ENCODE measurements at places on chromosomes 13 and 19.

DNA sequence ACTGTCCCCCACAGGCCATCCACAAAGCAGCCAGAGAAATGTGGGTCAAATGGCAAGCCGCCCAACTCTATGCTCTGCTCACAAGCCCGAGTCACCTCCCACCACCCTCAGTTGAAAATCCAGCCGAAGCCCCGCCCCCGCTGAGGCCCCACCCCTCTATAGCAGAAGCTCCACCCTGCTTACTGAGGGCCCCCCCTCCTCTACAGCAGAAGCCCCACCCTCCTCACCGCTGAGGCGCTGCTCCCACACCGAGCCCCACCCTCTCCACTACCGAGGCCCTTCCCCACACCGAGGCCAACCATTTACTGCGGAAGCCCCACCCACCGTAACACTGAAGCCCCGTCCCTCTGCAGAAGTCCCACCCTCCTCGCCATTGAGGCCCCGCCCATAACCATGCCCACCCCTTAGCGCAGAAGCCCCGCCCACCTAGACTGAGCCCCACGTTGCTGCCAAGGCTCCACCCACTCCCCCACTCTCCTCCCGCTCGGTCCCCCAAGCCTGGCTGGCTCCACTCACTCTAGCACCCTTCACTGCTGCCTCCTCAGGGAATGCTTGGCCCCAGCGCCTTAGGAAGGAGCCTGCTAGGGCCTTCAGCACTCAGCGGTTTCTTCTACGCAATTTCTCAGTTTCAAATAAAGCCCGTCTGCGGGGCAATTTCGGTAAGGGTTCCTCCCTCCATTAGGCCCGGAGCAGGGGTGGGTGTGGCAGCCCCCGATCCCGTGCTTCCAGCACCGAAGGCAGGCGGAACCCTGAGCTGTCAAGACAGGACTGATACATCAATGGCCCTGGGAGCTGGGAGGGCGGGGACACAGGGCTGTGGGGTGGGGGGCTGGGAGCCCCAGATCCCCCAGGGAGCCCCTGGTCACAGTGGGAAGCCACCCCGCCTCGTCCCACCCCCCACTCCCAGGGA, 9.0 kb upstream of the MYDGF start:
- peak; percentile 55 for DNase-seq

GRCh38 chr13:94556621-94557020, 39.3 kb downstream of the TGDS start:
- DNase-seq, result no peak

DNA sequence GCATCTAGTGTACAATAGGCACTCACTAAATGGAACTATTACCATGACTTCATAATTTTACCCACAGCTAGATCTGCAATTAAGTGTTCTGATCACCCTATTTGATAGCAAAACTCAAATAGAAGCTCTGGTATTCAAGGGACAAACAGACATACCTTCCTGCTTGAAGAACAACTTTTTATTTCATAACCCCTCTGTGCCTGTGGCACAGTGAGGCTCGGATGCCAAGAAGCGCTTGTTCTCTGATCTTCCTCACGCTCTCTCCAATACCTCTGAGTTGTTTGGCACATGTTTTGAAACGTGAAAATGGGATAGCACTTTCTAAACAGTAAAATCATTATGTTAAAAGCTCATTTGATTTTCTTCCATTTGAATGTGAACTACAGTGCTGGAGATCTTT, 232.0 kb downstream of the KLF5 start:
- no peak for DNase-seq

- DNase-seq, result peak; percentile 80
These were observed 4.2 kb downstream of the SULT2B1 start for GRCh38 chr19:48556163-48556562.

GRCh38 chr13:52001120-52001731, 10.0 kb downstream of the ATP7B start:
- DNase-seq, result peak; percentile 74

DNA sequence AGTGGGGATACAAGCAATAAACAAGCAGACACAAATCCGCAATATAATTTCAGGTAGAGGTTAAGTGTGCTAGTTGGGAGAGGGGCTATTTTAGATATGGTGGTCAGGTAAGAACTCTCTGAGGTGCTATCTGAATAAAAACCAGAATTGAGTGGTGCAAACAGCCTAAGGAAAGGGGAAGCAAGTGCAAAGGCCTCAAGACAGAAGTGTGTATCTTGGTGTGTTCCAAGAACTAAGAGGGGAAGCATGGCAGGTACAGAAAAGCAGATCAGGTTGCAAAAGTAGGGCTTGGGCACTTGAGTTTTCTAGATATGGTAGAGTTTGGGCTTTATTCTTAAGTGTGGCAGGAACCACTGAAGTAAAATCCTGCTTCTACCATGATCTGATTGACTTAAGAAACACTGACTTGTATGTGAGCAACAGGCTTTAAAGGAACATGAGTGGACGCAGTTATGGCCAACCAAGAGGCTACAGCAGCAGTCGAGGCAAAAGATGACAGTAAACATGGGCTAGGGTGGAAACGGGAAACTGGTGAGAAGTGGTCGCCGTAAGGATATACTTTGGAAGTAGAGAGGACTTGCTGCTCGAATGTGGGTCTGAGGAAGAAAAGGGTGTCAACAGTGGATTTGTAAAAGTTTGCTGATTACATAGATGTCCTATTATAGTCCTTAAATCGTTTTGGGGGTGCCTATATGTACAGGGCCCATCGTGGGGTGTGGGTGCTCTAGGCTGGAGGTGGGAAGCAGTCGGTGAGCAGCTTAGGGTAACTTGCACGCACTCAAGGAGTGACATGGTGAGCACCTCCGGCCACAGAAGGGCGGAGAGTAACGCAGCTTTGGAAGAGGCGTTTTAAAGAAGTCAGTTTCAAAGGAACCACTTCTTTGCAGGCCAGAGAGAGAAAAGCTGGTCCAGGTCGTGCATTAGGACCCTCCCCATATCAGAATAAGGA, 677 bp downstream of the TGDS start:
- peak; percentile 49 for DNase-seq

- DNase-seq, result no peak
These were observed 656 bp upstream of the C3 start for GRCh38 chr19:6721138-6721474.

DNA sequence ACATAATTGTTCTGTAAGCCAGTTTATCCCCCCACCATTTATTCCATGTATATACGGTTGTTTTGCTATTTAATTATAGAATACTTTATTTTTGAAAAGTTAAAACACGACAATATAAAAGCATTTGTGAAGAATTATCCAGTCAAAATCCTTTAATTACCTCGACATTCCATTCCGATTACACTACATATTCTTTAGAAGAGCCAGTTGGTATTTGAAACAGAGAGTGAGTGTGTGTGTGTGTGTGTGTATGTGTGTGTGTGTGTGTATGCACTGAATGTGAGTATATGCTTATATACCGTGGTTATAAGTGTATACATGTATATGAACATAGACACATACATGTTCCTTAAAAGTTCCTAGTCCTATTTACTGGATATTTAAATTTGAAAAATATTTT, 87.8 kb upstream of the KLF5 start:
- DNase-seq, result peak; percentile 59

DNA sequence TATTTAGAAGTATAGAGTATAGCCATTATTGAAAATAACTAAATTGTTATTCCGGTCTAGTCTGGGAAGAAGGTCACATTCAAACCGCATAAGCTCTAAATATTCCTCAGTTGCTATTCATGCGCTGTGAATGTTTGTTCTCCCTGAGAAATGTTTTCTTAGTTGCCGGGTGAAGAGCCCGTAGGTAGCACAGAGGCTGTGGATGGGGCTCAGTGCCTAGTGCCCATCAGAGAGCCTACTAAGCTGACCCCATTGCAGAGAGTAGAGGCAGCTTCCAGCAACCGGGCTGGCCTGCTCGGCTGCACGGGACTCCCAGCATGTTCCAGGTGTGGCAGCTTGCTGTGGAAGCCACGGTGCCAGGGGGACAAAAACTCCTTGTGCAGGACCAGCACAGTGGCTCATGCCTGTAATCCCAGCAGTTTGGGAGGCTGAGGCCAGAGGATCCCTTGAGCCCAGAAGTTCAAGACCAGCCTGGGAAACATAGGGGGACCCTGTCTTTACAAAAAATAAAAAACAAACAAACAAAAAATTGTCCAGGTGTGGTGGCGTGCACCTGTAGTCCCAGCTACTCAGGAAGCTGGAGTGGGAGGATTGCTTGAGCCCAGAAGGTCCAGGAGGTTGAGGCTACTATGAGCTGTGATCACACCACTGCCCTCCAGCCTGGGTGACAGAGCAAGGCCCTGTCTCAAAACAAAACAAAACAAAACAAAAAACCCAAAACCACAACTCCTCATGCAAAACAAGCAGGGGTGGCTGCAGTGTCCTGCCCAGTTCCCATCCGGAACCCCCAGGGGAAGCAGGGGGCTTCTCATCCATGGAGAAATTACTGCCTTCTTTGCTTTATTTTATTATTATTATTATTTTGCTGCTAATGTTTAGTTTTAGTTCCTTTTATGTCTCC, 82.5 kb downstream of the KCTD15 start:
- DNase-seq, result no peak

DNA sequence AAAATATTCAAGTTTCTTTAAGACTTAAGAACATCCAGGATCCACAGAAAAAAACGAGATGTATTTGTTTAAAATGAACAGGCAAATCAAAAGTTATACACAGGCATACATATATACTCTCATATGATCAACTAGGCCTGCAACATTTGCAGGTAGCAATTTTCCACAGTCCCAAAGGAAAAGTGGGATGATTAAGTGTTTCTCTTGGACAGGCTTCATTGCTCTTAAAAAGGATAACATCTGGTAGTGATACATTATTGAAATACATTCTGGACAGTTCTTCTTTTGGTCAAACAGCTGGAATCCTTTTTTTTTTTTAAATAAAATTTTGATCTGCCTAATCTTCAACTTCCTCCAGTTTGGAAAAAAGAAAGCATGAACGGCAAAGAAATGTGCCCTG, 114.8 kb upstream of the TDRD3 start:
- no peak for DNase-seq

- peak; percentile 92 for DNase-seq
These were observed 15.0 kb upstream of the NANOS3 start for GRCh38 chr19:13861714-13862531.

DNA sequence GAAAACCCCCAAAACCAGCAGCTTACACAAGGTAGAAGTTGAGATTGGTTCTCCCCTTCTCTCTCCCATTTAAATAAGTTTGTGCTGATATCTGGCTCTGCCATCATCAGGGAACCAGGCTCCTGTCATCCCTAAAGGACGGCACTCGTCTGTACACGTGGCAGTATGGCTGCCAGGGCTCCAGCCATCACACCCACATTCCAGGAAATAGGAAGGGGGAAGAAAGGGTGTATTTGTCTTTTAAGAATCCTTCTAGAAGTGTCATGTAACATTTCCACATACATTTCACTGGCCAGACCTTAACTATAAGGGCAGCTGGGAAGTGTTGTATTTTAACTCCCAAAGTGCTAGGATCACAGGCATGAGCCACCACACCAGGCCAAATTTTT, 10.1 kb downstream of the SPC24 start:
- DNase-seq, result no peak

All from ELR (cell line).